ENCODE measurements at places on chromosomes 1 and 21. TPM values are rescaled to one million over a fixed set of nuclear protein-coding genes. Genes with fewer than 3 reads are reported as not detected.

FCER1A gene
- total RNA-seq = not detected

SLC27A3 gene
- 2.7 TPM for total RNA-seq

SYPL2 gene
- total RNA-seq = 127 TPM

TEKT2 gene
- not detected for total RNA-seq

SLC1A7 gene
- 0.24 TPM for total RNA-seq

REN gene
- not detected for total RNA-seq

AQP10 gene
- not detected for total RNA-seq

ASTN1 gene
- not detected for total RNA-seq

C1orf50 gene
- 14.7 TPM for total RNA-seq

SSX2IP gene
- total RNA-seq = 7.0 TPM

OR2G6 gene
- not detected for total RNA-seq

KCNJ15 gene
- 0.41 TPM for total RNA-seq

ZNF648 gene
- not detected for total RNA-seq

KRTAP21-2 gene
- total RNA-seq = not detected

RHEX gene
- not detected for total RNA-seq

FLG2 gene
- total RNA-seq = not detected

ANKRD13C gene
- 9.6 TPM for total RNA-seq

E2F2 gene
- 0.40 TPM for total RNA-seq

MLLT11 gene
- 8.1 TPM for total RNA-seq

KCNT2 gene
- not detected for total RNA-seq

C8B gene
- total RNA-seq = 0.68 TPM

TIAM1 gene
- 3.5 TPM for total RNA-seq

RPTN gene
- total RNA-seq = not detected

TTC3 gene
- total RNA-seq = 71.6 TPM

VSIG8 gene
- total RNA-seq = not detected
